ENCODE measurements at places on chromosomes 2 and 18. TPM values are rescaled to one million over a fixed set of nuclear protein-coding genes. Genes with fewer than 3 reads are reported as not detected.

EML6 gene
- total RNA-seq: 2.3 TPM

DPP10 gene
- total RNA-seq: not detected

FOSL2 gene
- 46.2 TPM for total RNA-seq

PTH2R gene
- total RNA-seq: not detected

TNFRSF11A gene
- total RNA-seq: 3.1 TPM

PAIP2B gene
- 2.3 TPM for total RNA-seq

- no peaks in the 10 kb centered on the region for H3K36me3 ChIP-seq
- H3K27ac ChIP-seq: no peak overlapping the region
- no peak for DNase-seq
- H3K4me1 ChIP-seq: peaks cover 8% of the 10 kb centered on the region
- H3K4me3 ChIP-seq: no peak overlapping the region
- H3K27me3 ChIP-seq: no peaks in the 10 kb centered on the region
These were observed 136.1 kb upstream of the NOSTRIN start for GRCh38 chr2:168666339-168666738.

GRCh38 chr18:42274488-42275137 lies 319.6 kb downstream of the PIK3C3 start:
- H3K4me1 ChIP-seq: no peaks in the 10 kb centered on the region
- no peak overlapping the region for H3K4me3 ChIP-seq
- no peaks in the 10 kb centered on the region for H3K36me3 ChIP-seq
- no peak for DNase-seq

GRCh38 chr18:35861367-35862118 lies 110.9 kb upstream of the RMP24 start:
- DNase-seq: no peak
- no peak overlapping the region for H3K4me3 ChIP-seq
- no peaks in the 10 kb centered on the region for H3K27me3 ChIP-seq
- H3K36me3 ChIP-seq: no peaks in the 10 kb centered on the region
- H3K4me1 ChIP-seq: no peaks in the 10 kb centered on the region

DNA sequence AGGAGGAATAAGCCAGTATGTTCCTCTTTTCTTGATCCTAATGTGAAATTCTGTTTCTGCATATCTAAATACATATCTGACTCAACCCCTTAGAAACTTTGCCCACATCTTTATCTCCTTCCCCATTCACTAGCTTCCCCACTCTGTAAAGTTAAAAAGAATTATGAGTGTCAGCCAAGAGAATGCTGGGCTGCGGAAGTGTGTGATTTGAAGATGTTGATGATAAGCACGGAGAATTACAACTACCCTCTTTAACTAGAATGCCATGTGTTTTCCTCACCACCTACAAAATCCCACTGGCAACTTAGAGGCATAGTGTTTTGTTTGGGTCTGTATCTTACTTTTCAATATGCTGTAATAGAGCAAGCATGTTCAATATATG lies 490.4 kb upstream of the FANCL start:
- H3K4me1 ChIP-seq: no peaks in the 10 kb centered on the region
- H3K27ac ChIP-seq: peak overlapping the region; percentile 57
- no peaks in the 10 kb centered on the region for H3K36me3 ChIP-seq
- no peak for DNase-seq
- no peaks in the 10 kb centered on the region for H3K27me3 ChIP-seq

DNA sequence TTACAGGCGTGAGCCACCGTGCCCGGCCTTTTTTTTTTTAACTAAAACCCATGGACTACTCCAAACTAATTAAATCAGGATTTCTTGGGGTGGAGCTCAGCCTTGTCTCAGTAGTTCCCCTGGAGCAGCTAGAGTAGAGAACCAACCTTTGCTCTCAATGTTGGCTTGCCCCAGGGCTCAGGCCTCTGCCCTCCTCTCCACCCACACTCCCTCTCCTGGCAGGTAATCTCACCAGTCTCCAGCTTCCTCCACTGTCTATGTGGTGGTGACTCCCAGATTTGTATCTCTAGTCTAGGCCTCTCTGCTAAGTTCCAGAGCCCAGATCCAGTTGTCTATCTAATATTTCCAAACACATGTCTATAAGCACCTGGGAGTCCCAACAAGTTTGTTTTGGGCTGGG lies 9.6 kb upstream of the MTA3 start:
- no peaks in the 10 kb centered on the region for H3K27me3 ChIP-seq
- no peak for DNase-seq
- no peaks in the 10 kb centered on the region for H3K4me1 ChIP-seq

GRCh38 chr18:48668466-48669179 lies 129.8 kb downstream of the CTIF start:
- no peaks in the 10 kb centered on the region for H3K36me3 ChIP-seq
- DNase-seq: no peak
- no peak overlapping the region for H3K4me3 ChIP-seq
- H3K4me1 ChIP-seq: no peaks in the 10 kb centered on the region
- H3K27ac ChIP-seq: no peak overlapping the region

- H3K27ac ChIP-seq: no peak overlapping the region
- no peaks in the 10 kb centered on the region for H3K27me3 ChIP-seq
- H3K36me3 ChIP-seq: no peaks in the 10 kb centered on the region
- no peaks in the 10 kb centered on the region for H3K4me1 ChIP-seq
- DNase-seq: no peak
- no peak overlapping the region for H3K4me3 ChIP-seq
These were observed 335.3 kb downstream of the PTPRM start for GRCh38 chr18:7902399-7902839.

DNA sequence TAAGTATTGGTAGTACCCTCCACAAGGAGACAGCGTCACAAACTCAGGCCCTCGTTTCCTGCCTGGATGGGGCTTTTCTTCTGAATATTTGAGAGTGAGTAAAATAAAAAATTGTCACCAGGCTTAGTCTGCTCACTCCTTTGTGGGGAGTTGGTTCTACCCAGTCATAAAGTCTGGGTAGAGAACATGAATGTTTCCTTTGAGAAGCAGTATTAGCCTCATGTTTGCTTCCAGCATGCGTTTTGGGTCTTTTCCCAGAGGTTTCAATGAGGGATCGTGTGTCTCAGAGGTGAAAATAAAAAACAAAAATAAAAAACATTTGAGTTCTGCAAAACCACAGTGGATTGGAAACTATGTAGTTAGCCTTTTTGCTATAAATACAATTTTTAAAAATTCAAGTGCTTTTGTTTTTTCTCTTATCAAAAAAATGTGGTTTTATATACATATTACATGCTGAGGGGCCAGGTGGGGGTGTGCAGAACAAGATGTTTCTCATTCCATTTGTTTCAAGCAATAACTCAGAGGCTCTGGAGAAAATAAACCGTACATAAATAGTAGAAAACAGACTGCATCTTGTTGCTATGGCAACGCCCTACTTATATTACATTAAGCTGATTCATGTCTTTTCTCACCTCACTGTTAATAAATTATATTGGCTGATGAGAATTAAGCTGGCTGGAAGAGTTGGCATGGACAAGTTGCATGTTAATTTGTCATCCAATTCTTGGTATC lies 225.4 kb upstream of the FBXO11 start:
- no peaks in the 10 kb centered on the region for H3K4me1 ChIP-seq
- H3K27ac ChIP-seq: no peak overlapping the region
- H3K4me3 ChIP-seq: no peak overlapping the region
- H3K36me3 ChIP-seq: no peaks in the 10 kb centered on the region
- H3K27me3 ChIP-seq: no peaks in the 10 kb centered on the region

DNA sequence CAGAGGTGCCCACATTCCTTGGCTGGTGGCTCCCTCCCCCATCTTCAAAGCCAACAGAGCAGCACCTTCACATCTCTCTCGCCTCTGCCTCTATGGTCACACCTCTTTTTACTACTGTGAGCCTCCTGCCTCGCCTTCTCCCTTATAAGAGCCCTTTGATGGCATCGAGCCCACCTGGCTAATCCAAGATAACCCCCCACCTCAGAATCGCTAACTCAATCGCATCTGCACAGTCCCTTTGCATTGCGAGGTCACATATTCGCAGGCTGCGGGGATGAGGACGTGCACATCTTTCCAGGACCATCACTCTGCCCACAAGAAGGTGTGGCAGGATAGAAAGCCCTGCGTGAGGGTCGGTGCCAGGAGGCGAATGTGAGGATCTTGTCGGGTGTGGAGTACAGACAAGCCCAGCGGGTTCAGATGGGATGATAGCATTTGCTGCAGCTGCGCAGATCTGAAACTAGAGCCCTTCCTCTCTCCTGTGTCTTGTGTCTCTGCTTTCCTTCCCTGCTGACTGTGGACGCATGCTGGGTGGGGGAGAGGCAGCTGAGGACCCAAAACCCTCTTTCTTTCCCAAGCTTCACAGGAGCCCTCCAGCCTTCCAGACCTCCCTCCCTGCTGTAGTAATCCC lies 148.3 kb upstream of the HDAC4 start:
- H3K36me3 ChIP-seq: no peaks in the 10 kb centered on the region
- H3K4me1 ChIP-seq: peaks cover 27% of the 10 kb centered on the region
- H3K27ac ChIP-seq: no peak overlapping the region
- no peaks in the 10 kb centered on the region for H3K27me3 ChIP-seq

GRCh38 chr2:179341152-179341866 lies 76.7 kb upstream of the SESTD1 start:
- H3K27me3 ChIP-seq: no peaks in the 10 kb centered on the region
- DNase-seq: no peak
- no peak overlapping the region for H3K4me3 ChIP-seq
- no peak overlapping the region for H3K27ac ChIP-seq

DNA sequence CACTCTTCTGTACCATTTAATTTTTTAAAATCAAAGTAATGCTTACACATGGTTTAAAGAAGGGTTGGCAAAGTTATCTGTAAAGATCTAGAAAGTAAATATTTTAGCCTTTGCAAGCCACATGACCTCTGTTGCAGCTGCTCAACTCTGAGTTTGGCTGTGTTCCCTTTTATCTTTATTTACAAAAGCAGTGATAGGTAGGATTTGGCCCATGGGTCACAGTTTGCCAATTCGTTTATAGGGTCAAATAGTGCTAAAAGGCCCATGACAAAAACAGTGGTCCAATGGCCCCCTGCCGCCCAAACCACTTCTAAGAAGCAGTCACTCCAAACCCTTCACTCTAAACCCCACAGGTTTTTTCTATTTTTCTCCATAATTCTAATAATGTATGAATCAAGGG lies 124.8 kb downstream of the PARD3B start:
- no peak for DNase-seq
- no peaks in the 10 kb centered on the region for H3K27me3 ChIP-seq
- no peak overlapping the region for H3K27ac ChIP-seq
- no peaks in the 10 kb centered on the region for H3K36me3 ChIP-seq
- H3K4me1 ChIP-seq: no peaks in the 10 kb centered on the region
